NCI-H2171 treated with DMSO at 0.1 percent for 48 hours (cell line): ENCODE measurements at places on chromosomes 3 and 15.
A peak's percentile ranks its signal among the peaks of the same experiment; 100 is the strongest.

DNA sequence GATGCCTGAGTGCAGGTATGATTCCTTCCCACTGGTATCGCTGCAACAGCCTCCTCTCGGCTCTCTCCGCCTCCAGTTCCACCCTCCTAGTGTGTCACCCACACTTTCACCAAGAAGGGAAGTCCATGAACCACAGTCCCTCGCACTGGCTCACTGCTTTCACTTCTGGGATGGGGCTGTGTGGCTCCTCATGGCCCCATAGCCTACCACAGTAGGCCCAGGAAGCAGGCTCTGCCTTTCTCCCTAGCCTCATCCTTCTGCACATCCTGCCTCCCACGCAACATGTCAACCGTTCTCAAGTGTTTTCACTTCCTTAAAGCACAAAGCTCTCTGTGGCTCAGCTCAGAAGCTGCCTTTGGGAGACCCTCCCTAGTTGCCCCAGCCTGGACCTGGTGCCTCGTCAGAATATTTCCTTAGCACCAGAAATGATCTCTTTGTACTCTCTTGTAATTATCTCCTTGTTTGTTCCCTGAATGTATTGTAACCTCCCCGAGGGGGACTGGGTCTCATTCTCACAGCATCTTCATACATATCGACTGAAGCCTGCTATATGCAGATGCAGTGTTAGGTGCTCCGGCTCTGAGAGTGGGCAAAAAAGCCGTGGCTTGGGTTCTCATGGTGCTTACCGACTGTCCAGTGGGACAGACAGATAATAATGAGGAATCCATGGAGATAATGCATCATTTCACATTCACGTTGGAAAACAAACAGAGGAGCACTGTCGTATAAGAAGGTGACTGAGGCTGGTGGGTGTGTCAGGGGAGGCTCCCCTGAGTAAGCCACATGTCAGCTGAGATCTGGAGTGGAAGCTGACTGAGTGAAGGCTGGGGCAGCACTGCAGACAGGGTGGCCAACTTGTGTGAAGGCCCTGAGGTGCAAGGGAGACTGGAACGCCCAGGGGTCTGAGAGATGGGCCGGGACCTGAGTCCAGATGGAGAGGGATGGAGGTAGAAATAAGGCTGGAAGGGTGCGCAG lies 107.1 kb downstream of the DGKG start:
- no peak for DNase-seq

DNA sequence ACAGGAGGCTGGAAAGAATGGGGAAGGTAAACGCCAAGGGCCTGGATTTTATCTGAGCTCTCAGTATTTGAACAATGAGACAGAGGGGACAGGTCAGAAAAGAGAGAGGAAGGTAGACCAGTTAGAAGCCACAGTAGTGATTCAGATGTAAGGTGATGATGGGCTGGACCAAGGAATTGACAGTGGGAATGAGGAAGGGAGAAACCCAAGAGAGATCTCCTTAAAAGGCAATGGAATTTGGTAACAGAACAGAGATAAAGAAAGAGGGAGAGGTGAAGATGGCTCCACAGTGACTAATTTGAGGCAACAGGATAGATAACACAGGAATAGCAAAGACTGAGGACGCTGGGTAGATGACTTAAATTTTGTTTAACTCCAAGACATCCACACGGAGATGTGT lies 11.4 kb upstream of the HEG1 start:
- DNase-seq, result no peak

DNA sequence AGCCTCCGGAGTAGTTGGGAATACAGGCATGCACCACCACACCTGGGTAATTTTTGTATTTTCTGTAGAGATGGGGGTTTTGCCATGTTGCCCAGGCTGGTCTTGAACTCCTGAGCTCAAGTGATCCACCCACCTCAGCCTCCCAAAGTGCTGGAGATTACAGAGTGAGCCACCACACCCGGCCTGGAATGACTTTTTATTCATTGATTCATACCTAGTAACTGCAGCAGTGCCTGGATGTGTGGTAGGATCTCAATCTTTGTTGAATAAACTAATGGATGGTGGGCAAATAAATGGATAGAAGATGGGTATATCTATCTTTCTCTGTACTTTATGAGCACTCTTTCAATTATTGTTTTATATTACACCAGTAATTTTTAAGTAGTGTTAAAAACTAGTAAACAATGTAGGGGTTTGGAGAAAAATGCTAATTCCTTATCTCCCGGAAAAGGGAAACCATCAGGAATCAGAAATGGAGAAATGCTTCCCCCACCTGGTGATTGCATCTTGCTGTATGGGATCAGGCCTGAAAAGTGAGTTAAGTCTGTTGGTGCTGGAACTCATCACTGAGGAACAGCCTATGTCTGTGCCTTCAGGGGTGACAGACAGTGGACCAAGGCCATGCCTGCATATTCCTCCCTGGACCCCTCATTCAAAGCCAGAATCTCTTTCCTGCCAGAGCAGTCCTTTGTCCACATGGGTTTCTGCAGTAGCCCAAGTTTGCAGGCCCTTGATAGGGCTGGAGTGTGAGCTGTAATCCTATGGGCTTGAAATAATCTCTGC lies 161.0 kb upstream of the CTDSPL start:
- peak; percentile 1 for DNase-seq

GRCh38 chr15:60589253-60589652 lies 110.3 kb upstream of the ICE2 start:
- peak; percentile 51 for DNase-seq

- no peak for DNase-seq
Measured at GRCh38 chr3:108406063-108406660, 104.2 kb downstream of the MYH15 start.

DNA sequence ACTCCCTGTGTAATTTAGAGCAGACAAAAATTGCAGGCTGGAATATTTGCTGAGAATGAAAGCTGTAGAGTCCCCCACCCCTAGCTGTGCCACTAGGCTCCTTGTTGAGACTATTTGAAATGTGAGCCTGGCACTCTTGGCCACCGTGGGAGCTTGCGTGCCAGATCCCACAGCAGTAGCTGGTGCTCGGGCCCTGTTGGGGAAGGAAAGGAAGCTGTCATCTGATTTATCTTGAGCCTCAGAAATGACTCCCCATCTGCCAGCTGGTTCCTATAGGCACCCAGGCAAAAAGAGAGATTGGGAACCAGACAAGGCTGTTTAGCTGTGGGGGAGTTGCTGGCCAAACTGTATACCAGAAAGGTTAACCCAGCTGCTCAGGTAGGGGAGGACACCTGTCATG lies 23.4 kb upstream of the CLEC3B start:
- peak; percentile 19 for DNase-seq

DNA sequence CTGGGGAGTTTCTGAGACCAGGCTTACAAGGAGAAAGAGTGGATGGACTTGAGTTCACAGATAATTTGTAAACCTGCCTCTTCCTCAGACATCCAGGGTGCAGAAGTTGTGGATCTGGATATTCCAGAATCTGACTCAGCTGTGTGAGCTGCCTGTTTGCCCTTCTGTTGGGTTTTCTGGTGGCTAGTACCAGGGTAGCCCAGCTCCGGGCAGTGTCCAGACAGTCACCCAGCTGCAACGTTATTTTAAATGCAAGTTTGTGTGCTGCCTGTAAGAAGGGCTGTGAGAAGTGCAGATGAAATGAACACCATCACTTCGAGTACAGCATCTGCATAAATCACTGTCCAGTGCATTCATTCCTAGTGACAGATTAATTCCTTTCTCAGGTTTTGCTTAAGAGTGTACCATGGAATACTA lies 1053.0 kb downstream of the TUSC7 start:
- no peak for DNase-seq

- DNase-seq, result peak; percentile 28
Measured at GRCh38 chr3:10992017-10992942, at the start of gene SLC6A1. SLC6A1 (plus strand) TSS chr3:10992748; CDS start chr3:11017212, 24,464 bp downstream.

DNA sequence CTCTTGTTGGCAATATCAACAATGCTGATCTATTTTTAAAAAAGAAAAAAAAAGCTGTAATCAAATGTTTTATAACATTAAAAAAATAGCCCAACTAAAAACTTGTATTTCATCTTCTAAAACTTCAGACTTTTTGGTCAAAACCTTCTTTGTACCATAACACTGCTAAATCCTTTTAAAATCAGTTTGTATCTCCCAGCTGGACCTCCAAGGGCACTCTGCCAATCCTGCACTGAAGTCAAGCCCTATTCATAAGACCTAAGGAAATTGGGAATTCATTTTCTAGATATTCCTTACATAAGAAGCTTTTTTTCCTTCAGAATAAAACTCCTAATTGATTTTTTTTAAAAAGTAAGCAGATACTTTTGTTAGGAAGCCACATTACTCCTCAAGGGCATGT lies 38.2 kb upstream of the HCLS1 start:
- DNase-seq, result no peak

GRCh38 chr3:127056281-127056680 lies 73.4 kb downstream of the PLXNA1 start:
- DNase-seq, result no peak

- DNase-seq, result no peak
Measured at GRCh38 chr3:171038342-171038741, 11.8 kb upstream of the SLC2A2 start.

DNA sequence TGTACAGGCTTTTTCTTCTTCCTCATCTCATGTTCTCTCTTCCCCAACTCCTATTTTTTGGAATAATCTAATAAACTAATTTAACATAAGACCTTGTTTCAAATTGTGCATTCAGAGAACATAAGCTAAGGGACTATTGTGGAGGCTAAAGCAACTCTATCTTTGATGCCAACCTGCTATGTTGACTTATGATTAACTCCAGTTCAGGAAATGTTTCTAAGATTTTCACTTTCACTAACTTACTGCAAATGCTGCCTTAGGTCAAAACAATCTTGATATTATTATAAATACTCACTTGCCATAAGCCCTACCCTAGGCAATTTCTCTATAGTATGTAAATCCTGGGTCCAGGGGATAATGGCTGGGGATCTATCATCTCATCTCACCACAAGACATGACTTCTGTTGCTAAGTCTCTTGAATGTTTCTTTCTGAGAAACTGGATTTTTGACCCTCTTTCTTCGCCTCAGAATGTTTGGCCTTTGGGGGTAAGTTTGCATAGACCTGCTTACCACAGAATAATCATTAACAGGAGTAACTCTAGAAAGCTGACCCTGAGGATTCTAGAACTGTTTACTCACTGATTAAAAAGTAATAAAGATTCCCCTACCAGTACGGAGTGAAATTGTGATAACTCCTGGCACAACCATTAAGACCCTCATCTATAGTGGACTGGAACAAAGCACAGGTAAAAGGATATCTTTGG lies 768.1 kb downstream of the GBE1 start:
- no peak for DNase-seq

- no peak for DNase-seq
Measured at GRCh38 chr15:82679626-82680199, 30.0 kb downstream of the AP3B2 start.

GRCh38 chr15:57503911-57504598 lies 87.6 kb upstream of the MYZAP start:
- DNase-seq, result no peak

DNA sequence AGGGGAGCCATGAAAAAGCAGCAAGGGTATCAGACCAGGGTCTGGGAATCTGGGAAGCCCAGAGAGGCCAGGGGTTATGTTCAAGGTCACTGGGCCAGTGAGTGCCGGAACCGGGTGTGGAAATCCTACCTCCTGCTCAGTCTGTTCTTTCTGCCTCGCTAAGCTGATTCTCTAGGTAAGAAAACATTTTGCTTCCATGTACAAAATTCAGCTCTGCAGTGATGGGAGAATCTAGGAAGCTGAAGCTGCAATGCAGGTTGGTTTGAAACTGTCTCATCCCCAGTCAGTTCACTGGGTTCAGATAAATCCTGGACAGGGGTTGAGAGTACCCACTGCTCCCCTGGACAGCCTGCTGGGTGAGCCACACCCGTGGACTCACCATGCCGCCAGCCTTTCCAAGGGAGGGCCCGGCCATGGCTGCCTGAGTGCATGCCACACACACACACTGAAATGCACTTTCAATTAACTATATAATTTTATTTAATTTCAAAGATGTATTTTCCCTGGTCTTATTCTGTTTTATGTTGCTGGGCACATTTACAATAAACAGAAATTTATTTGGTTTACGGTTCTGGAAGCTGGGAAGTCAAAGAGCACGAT lies 108.4 kb downstream of the CORO2B start:
- peak; percentile 11 for DNase-seq

- no peak for DNase-seq
Measured at GRCh38 chr3:196942915-196943277, 568 bp upstream of the NCBP2 start.

- no peak for DNase-seq
Measured at GRCh38 chr3:100419406-100419805, 18.1 kb downstream of the LNP1 start.

- no peak for DNase-seq
Measured at GRCh38 chr3:49609314-49609713, 55.0 kb downstream of the BSN start.

DNA sequence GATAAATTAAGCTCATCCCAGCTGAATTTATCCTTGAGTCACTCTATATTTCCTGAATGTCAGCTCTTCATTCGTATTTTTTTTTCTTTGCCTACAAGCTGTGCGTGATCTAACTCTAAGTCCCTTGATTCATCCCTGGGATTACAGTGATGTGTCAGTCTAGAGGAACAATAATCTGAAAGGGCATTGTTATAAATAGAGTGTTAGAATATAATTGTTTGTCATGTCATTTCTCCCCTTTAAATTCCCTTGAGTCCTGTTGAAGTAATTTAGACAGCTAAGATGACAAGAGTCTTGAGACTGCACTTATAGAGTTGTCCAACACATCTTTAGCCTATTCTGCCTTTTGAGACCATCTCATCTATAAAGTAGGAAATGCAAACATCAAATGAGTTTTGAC lies 621.8 kb downstream of the ZIC1 start:
- DNase-seq, result no peak

GRCh38 chr15:91521996-91522395 lies 331.5 kb upstream of the SLCO3A1 start:
- no peak for DNase-seq

- DNase-seq, result no peak
Measured at GRCh38 chr3:33746416-33747116, 28.5 kb upstream of the CLASP2 start.

GRCh38 chr3:127254730-127255129 lies 33.1 kb downstream of the PRR20G start:
- no peak for DNase-seq

GRCh38 chr3:137947117-137947516 lies 62.8 kb upstream of the CLDN18 start:
- DNase-seq, result no peak

GRCh38 chr3:152113413-152113812 lies 155.3 kb upstream of the MBNL1 start:
- no peak for DNase-seq

- DNase-seq, result no peak
Measured at GRCh38 chr3:30604093-30604492, 2.3 kb upstream of the TGFBR2 start.
